ENCODE measurements at places on chromosomes 16 and 17. TPM values are rescaled to one million over a fixed set of nuclear protein-coding genes. Genes with fewer than 3 reads are reported as not detected.

- H3K27me3 ChIP-seq, result no peaks in the 10 kb centered on the region
- H3K4me1 ChIP-seq, result no peaks in the 10 kb centered on the region
- no peak overlapping the region for H3K4me3 ChIP-seq
- no peaks in the 10 kb centered on the region for H3K36me3 ChIP-seq
These were observed 35.8 kb downstream of the TANC2 start for GRCh38 chr17:63001689-63002394.

Gene SEZ6L2
- 0.38 TPM for total RNA-seq

Gene MYH8
- not detected for total RNA-seq

Gene TSPOAP1
- 12.8 TPM for total RNA-seq
